ENCODE measurements at places on chromosomes 1 and 21.

DNA sequence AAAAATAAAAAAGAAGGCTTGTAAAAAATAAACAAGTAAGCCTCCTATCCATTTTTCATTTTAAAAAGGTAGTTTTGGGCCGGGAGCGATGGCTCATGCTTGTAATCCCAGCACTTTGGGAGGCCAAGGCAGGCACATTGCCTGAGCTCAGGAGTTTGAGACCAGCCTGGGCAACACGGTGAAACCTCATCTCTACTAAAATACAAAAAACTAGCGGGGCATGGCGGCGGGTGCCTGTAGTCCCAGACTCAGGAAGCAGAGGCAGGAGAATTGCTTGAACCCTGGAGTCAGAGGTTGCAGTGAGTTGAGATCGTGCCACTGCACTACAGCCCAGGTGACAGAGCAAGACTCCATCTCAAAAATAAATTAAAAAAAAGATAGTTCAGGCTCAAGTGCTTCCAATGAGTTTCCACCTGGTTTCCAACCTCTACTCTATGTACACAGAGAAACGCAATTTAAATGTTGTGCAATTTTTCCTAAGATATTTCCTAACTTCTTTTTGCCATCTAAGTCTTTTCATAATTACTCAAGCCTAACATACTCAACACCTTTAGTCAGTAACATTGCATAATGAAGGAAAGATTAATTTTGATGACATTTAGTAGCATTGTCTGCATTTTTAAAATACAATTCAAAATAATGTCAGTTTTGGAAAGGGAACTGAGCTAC, 106.3 kb downstream of the KCNT2 start:
- no peak for DNase-seq

DNA sequence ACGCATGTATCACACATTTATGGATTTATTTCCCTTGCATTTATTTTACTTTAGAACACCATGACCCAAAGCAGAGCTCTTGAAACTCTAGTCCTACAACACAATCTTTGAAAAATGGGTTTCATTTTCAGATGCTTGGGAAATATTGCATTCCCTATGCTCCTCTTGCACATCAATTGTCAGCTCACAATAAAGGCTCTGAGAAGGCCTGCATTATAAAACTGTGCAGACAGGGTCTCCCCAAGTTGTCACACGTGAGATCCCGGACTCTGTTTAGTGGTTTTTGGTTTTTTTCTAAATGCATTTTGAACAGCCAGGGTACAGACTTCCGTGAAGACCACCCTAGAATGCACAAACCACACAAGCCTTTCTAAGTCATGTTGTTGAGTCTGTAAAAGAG, 9.9 kb upstream of the B3GALT5 start:
- DNase-seq, result no peak

GRCh38 chr1:64388336-64388735, 81.6 kb upstream of the CACHD1 start:
- DNase-seq, result no peak

GRCh38 chr1:218371927-218372672, 27.0 kb downstream of the TGFB2 start:
- DNase-seq, result no peak

- no peak for DNase-seq
These were observed 30.3 kb upstream of the MUTYH start for GRCh38 chr1:45370575-45370974.

GRCh38 chr1:32241001-32241763, 5.8 kb upstream of the FAM167B start:
- peak; percentile 28 for DNase-seq

DNA sequence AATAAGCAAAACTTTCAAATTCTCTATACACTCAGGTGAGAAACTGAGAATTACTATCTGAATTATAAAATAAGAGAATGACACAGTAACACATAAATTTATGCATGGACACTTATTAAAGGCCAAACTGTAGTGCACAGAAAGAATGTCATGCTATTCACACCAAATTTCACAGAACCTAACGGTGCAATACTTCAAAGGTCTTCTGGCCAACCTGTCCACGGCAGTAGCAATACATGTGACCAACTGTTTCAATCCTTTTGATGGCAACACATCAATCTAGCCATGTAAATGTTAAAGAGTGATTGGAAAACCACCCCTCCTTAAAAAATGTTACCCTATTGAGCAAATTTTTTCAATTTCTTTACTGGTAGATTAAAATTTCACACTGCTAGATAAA, 10.4 kb downstream of the GATAD2B start:
- no peak for DNase-seq

DNA sequence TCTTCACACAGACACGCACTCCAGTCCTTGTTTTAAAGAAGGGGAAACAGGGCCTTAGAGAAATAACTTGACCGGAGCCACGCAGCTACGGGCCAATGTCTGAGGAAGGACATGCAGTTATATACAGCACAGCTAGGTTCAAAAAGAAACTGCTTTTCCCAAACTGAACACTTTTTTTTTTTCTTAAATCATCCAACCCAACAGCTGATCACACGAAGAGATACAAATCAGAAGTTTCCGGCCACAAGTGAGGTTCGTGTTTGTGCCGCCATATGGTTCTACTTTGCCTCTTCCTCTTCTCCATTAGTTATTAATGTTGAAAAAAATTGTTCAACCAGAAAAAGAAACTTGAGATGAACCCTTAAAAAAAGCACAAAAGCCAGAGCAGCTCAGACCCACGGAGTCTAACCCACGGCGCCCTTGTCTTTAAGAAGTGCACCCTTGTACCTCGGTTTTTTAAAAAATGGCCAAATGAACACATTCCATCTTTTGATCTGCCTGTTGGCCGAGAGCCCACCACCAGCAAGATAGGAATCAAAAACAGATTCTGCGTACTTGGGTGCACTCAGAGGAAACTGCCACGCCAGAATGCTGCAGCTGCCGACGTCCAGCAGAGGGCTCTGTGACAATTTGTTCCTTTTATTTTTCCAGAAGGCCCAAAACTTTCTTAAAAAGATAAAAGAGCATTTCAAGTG, 78.9 kb downstream of the SLC66A1 start:
- no peak for DNase-seq

DNA sequence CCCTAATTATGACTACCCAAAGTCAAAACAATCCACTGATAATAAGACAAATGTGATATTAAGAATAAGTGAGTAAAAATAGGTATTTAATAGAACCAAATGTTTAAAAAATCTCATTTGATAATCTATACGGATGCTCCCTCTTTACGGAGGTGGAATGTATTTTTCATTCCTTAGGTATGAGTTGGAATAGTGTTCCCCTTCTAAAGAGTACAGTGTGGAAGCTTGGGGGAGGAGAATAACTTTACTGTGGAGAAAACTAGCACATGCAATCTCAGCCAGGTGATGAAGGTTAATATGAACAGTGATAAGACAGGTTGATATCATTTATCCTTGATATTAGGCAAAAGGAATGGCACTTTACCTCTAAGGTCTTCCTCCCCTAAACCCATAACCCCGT, 74.6 kb downstream of the GPR88 start:
- DNase-seq, result no peak

DNA sequence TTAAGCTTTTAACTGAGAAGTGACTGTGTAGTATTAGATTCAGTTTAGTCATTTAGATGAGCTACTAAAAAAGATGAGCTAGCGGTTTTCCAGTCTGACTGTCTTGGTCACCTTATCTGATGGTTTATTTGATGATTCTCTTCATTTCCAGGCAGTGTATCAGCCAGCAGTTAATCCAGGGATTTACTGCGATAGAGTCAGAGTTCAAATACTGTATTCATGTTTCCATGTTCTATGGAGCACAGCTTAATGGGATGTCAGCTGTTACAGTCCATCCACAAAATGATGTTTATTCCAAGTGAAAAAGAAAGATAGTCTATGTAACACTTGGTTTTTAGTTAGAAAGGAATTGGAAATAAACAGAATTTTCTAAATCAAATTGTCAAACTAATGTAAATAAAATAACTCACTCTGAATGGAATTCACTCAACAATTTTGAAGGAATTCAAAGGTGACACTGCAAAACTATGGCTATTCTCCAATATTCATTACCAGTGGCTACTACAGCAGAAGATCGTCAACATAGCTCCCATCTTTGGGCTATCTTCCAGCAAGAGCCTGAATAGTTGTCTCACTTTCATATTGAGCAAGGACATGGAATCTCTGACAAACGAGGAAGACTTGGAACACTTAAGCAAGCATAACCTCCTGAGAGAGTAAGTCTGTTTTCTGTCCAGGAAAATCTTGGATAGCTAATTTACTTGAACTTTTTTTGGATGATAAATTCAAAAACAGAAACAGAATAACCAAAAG, 54.6 kb upstream of the DPT start:
- no peak for DNase-seq
